GM19239 (cell line): ENCODE measurements at places on chromosomes 5 and 9.

GRCh38 chr9:132410642-132411041 lies 631 bp downstream of the CFAP77 start:
- DNase-seq, result no peak

DNA sequence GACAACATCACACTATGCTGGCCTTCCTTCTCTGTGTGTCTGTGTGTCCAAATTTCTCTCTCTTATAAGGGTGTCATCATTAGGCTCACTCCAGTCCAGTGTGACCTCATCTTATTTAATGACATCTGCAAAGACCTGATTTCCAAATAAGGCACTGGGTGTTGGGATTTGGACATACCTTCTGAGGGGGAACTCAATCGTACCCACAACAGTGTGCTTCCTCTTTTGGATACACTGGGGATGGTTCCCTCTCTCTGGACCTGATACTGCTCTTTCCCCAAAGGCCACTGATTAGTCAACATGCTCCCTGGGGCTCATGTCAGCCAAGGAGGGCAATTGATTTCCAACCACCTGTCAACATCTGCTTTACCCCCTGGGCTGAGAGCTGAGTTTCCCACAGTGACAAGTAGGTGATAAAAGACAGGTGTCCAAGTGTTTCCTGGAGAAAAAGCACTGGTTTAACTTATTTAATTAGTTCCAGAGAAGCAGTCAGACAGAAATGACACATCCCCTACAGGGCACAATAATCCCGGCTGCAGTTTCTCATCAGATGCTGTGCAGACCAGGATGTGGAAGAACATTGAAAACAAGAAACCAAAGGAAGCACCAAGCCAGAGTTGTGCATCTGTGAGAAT lies 17.8 kb upstream of the CEP72 start:
- no peak for DNase-seq

GRCh38 chr5:157371655-157372471 lies 88.2 kb upstream of the NIPAL4 start:
- no peak for DNase-seq

- no peak for DNase-seq
Observed at GRCh38 chr5:86125731-86126601, 491.8 kb upstream of the COX7C start.

- DNase-seq, result peak; percentile 34
Observed at GRCh38 chr9:2087500-2088313, 72.6 kb downstream of the SMARCA2 start.

DNA sequence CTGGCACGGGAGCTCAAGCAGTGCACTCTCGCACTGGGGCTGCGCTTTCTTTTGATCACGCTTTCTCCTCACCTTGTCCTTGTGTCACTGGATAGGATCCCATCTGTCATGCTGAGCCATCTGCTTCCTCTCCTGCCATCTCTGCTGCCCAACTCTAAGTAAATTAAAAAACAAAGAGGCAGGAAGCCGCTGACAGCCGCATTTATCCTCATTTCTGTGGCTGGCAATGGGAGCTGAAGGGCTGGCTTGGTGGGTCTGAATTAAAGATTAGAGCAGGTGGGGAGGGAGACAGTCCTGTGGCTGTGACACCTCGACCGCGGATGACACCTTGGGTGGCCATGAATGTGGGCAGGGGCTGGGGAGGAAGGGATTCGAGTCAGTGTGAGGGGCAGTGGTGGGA lies 159.2 kb upstream of the ALDH1B1 start:
- DNase-seq, result no peak

DNA sequence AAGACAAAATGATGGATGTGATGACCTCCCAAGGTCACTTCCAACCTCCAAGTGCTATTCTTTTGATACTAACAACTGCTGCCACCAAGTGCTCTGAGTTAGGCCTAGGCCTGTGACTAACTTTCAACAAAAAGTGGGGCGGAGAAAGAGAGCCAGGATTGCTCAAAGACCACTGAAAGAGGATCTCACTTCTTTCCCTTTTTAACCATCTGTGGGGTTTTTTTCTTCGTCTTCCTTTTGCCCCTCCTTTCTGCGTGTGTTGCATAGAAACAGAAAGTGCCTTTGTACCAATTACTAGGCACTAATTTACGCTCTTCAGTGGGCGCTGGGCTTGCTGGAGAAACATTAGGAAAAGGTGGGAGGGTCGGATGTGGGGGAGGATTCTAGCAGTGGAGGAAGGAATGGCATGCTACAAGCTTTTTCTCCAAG lies 8.0 kb downstream of the KLF9 start:
- peak; percentile 20 for DNase-seq

GRCh38 chr9:3177936-3178335 lies 334.0 kb upstream of the PUM3 start:
- no peak for DNase-seq

DNA sequence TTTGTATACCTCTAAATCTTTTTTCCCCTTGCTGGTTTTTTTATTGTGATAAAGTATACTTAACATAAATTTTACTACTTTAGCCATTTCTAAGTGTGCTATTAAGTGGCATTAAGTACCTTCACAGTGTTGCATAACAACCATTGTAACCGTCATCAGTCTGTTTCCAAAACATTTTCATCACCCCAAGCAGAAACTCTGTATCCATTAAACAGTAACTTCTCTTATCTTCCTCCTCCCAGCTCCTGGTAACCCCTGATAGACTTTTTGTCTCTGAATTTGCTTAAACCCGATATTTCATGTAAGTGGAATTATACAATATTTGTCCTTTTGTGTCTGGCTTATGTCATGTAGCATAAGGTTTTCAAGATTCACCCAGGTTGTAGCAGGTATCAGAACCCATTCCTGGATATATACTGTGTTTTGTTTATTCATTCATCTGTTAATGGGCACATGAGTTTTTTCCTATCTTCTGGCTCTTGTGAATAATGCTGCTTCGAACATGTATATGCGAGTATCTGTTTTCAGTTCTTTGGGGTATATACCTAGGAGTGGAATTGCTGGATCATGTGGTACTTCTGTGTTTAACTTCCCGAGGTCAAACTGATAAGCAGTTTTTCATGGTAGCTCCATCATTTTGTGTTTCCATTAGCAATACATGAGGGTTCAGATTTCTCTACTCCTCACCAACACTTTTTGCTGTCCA lies 66.4 kb downstream of the EHMT1 start:
- DNase-seq, result no peak

- DNase-seq, result no peak
Observed at GRCh38 chr9:108620767-108621166, 235.0 kb downstream of the ACTL7B start.

DNA sequence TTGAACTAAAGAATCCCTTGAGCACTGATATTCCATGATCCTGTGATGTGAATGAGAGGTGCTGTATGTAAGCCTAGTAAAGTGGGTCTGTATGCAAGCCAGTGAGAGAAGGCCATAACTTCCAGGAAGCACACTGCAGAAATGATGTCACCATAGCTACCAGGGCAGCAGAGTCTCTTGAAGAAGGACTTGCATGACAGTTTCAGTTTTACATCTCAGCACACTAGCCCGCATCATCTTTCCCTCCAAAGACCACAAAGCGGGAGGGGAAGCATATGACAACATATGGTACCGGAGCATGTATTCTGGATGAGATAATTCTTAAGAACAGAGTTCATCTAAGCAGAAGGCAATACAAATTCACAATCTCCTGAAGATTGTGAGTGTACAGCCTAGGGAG lies 37.6 kb upstream of the MAST4 start:
- DNase-seq, result peak; percentile 27

DNA sequence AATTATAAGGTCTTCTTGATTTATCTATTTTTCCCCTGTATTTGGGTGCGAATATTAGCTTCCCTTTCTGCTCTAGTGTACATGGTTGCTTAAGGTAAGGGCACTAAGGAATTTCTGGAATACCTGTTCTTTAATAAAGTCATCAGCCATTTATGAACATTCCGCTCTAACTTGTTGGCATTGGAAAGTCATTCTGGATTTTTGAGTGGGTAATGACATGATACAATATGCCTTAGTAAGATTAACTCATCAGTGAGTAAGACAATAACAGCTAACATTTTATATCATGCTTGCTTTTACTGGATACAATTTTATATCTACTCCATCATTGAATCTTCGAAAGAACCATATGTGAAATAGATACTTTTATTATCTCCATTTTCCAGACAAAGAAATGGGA lies 196.1 kb downstream of the ARRDC3 start:
- no peak for DNase-seq

DNA sequence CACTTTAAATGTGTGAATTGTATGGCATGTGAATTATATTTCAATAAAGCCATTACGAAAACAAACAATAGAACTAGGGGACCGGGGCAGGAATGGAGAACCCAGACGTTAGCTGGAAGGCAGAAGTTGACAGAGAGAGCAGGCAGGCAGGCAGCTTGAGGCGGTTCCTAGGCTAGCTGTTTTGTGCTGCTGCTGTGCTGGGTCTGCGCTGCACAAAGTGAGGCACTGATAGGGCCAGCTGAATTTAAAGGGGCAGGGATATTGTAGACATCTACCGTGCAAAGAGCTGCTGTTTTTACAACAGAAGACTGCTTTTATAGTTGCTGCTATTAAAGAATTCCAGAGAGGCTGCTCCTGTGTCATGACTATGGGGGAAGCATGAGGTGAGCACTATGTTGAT lies 21.6 kb upstream of the MIER3 start:
- DNase-seq, result no peak

- DNase-seq, result no peak
Observed at GRCh38 chr5:11733185-11733839, 170.9 kb downstream of the CTNND2 start.

DNA sequence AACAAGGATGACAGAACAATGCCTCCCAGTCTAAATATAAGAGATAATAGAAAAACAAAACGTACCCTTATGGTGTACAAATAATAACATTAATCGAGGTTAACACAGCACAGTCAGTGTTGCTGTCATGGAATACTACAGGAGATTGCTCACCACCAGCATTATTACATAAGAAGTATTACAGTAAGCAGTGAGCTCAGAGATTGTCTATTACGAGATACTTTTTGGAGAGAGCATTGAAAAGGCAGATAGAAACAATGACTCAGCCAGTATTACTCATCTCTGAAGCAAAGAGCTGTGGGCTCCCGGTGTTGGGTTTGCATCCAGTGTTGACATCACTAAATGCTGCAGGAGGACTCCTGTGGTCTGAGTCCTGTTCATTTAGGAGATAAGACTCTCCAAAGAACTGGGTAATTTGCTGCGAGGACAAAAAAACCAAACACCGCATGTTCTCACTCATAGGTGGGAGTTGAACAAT lies 191.9 kb upstream of the SEMA6A start:
- peak; percentile 23 for DNase-seq

DNA sequence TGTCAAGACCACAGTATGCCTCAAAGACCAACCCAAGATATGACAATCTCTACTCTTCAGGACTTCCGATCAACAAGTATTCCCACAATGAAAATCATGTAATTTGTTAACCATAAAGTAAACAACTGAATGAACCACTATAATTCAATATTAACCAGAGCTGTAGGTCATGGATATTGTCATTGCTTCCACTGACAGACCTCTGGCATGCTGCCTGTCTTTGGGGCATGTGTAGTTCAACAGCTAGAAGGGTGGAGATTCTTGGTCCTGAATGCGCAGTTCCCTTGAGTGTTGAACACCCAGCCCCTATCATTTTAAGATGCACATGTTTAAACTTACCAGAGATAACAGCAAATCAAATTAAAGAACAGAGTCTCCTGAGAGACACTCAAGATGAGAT lies 283.0 kb downstream of the CEMIP2 start:
- DNase-seq, result no peak

DNA sequence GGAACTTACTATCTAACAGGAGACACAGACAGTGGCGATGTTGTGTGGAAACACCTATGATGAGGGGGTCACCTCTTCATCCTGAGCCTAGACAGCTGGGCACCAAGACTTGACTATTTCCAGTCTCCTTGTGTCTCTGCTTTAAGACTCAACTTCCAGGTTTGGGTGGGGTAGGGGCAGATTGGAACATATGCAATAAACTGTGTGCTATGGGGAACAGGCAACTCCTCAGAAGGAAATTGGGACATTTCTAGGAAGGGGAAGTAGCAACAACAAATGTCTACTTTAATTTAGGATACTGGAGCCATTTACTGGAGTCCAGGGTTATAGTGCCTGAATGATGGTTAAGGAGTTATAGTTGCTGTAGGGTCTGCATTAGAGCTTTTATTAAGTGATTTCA lies 57.3 kb downstream of the FGF18 start:
- DNase-seq, result no peak

- DNase-seq, result no peak
Observed at GRCh38 chr9:116149844-116150243, 3.7 kb upstream of the PAPPA start.

DNA sequence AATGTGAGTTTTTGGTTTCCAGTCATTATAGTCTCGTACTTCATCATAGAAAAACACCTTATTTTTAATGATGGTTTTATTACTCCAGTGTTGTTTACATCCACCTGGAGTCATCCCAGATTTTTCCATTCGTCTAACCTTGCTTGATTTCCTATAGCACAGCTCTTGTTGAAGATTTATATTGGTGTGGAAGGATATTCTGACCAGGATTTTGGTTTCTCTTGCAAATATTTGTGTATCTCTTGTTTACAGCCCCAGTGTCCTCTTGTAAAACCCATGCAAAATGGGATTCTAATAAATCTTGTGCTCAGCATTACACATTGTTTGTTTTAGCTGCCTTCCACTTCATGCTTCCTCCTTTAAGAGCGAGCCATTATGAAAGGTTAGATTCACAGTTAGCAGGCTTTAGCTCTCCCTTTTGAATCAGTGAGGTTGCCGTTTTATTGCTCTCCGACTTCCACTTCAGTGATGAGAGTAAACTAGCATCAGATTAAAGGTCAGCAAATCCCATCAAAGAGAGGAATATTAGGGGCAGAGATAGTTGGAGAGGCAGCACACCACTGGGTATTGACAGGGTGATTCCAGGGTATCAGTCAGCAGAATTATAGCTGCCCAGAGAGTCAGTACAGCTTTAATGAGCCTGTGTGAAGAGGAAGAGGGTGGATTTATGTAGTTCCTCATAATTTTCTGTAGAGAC lies 157.1 kb downstream of the PBX3 start:
- DNase-seq, result no peak

- DNase-seq, result no peak
Observed at GRCh38 chr5:1685066-1685465, 114.6 kb downstream of the MRPL36 start.

DNA sequence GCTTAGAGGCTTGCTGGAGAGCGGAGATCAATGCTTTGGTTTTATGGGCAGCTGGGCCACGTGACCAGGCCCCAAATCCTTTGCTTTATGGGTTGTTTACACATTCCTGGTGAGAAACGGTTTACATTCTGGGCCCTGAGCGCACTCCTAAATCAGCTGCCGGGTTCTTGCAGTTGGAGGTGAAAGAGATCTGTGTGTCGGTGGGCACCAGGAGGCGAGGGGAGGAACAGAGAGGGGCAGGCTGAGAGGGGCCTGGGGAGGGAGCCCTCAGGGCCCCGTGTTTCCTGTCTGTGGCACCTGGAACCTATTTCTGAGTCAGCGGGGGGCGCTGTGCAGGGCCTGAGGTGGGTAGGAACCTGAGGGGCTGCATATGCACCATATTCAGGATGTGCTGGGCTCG lies 63.5 kb upstream of the HAND1 start:
- no peak for DNase-seq
